Thoracic aorta (tissue), 2 donors: ENCODE measurements at places on chromosomes 3 and 15. TPM values are rescaled to one million over a fixed set of nuclear protein-coding genes. Genes with fewer than 3 reads are reported as not detected.

Gene SLC9C1
- total RNA-seq, result not detected

Gene LDHAL6B
- total RNA-seq, result not detected

Gene THRB
- 40.3 TPM for total RNA-seq

- no peak for DNase-seq
Measured at GRCh38 chr3:78906245-78906644, 861.6 kb downstream of the ROBO1 start.

GRCh38 chr3:53665608-53666425 is 171.4 kb downstream of the CACNA1D start:
- no peak for DNase-seq

DNA sequence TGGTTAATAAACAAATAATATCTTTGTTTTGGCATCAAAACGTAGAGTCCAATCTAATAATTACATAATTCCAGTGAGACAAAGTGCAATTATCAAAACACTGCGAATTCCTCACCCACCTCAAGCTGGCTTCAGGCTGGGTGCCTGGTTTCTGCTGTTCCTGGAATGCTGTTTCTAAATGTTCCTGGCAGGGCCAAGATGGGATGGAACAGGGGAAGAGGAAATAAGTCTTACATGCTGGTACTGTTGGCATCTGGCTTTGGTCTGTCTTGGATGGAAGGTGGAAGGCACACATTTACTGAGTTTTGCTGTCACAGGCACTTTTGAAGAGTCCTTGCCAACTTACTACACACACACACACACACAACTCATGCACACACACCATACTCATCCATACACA is 101.9 kb upstream of the SLCO3A1 start:
- no peak for DNase-seq

GRCh38 chr15:52078876-52079700 is 33.5 kb downstream of the BCL2L10 start:
- DNase-seq, result peak; percentile 38

- DNase-seq, result no peak
Measured at GRCh38 chr15:68300115-68300940, 22.8 kb downstream of the FEM1B start.

DNA sequence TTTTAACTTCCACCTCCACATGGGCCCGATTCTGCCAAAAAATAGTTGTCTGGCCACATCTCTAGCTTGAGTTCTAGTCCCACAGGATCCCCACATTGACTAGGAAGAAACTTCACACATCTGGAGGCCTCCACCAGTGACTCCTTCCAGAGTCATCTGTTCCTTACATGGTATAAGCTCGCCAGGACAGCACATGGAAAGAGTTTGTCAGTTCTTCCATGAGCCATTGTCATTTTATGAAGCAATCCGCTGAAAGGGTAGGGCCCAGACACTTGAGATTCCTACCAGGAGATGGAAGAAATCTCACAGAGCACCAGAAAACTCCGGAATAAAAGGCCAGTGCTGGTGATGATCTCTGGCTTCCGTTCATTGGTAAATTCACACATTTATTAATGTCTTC is 350.5 kb upstream of the ICE2 start:
- DNase-seq, result no peak

GRCh38 chr3:146421819-146422759 is 47.3 kb downstream of the PLSCR2 start:
- DNase-seq, result no peak

- DNase-seq, result no peak
Measured at GRCh38 chr3:191094057-191094845, 104.8 kb upstream of the OSTN start.

GRCh38 chr3:151477591-151478334 is 16.9 kb upstream of the IGSF10 start:
- no peak for DNase-seq

GRCh38 chr15:93025625-93025982 is 63.4 kb downstream of the RGMA start:
- DNase-seq, result no peak
